Activated T-helper 1 cell treated with Interleukin-2 at 50 U/mL for 16 hours (primary cell): ENCODE measurements at places on chromosomes 3 and 15.

GRCh38 chr15:88646951-88647350, 8.1 kb downstream of the ISG20 start:
- DNase-seq, result no peak

- DNase-seq, result no peak
These were observed 185.8 kb upstream of the TTC14 start for GRCh38 chr3:180416111-180416594.

GRCh38 chr3:191066669-191067068, 132.4 kb upstream of the OSTN start:
- no peak for DNase-seq

DNA sequence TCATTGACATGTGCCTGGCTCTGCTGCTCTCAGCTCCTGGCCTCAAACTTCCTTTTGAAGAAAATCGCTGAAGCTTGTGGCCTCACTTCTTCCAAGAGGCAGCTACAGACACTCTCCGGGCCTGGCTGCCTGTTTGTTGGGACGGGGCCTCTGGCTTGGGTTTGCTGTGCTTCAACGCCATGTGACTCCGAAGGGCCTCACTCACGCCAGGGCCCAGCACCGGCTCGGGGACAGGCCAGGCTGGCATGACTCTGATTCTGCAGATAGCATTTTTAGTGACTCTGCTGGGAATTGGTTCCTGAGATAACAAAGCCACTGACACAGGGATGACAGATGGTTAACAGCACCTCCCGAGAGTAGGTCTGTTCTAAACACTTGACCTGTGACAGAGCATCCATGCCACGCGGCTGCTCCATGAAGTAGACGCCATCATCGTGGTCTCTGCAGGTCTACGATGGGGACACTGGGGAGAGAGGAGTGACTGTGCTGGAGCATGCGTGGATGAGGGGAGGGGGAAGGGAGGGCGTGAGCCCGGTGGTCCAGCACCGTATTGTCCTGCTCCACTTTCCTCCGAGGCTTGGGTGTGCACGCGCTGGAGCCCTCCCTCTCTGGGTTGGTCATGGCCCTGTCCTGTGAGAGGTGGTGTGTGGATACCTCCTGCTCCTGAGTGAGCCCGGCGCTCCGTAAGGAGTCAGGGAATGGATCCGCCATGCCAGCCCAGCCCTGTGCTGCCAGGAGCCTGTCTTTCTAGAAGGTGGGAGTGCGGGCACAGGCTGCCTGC, 133.6 kb downstream of the TJP1 start:
- no peak for DNase-seq

- no peak for DNase-seq
These were observed 28.7 kb upstream of the XIRP1 start for GRCh38 chr3:39221141-39221530.

DNA sequence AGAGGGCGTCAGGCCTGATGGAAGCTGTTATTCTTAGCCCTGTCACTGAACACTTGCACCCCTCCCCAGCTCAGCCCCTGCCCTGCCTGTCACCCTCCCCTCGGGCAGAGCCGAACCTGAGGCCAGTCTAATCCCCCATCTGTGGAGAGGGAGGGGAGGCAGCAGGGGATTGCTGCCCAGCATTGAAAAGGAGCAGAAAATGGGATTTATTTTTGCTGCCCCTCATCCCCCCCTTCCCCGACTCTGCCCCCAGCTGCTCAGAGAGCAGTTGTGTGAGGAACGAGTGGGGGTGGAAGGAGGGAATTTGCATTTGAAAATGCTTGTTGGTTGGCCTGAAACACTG, 71.6 kb downstream of the EPHB3 start:
- no peak for DNase-seq

- DNase-seq, result no peak
These were observed 248.3 kb downstream of the SLCO3A1 start for GRCh38 chr15:92101708-92102394.

- DNase-seq, result no peak
These were observed 23.2 kb downstream of the CD86 start for GRCh38 chr3:122078235-122078935.

DNA sequence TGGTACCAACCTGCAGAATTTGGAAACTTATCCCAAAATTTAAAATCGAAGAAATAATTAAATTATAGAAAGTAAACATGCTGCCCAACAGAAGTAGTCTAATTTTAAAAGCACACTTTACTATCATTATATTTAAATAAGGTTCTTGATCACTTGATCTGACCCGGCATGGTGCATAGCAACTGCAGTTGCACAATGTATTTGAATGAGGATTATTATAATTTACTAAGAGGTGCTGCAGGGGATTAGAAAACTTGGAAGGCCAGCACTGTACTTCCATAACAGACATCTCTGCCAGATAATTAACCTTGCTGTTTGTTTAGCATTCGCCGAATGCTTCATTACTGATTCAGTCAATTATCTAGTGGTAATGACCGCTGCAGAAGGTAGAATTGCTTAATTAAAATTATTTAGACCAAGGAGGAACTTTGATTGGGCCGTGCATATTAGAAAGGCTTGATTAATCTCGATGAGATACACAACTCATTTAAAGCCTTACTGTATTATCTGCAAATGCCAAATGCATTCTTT, 971.6 kb downstream of the ZPLD1 start:
- DNase-seq, result no peak

- no peak for DNase-seq
These were observed 26.0 kb upstream of the MAGEF1 start for GRCh38 chr3:184737641-184738505.

DNA sequence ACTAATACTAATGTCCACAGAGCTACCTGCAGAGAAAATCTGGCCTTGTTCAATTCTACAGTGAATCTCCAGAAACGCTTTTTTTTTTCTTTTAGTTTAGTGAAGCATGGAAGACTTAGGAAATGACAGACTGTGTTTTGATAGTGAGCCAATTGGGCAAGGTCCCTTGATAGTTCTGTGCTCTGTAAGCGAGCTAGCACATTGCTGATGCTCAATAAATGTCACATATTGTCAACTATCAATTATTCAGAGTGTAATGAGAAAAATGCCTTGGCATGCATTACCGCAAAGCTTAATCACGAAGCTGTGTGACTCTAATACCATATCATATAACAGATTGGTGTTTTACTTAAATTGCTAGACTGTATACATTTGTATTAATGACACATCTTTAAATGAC, 5.2 kb upstream of the C3orf85 start:
- no peak for DNase-seq

DNA sequence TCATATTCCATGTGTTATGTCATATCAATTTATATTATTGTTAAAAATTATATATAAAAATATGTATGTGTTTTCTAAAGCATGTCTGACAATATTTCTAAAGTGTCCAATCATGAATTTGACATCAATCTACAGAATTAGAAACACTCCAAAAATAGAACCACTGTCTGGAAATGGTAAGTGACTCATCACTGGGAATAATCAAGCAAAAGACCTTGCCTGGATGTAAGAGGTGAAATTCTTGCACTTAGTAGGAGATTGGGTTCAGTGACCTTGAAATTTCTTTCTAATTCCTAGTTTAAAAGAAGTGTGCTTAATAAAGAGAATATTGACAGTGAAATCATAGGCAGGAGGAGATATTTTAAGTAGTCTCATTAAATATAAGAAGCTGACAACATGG, 188.8 kb downstream of the ZNF385D start:
- no peak for DNase-seq

DNA sequence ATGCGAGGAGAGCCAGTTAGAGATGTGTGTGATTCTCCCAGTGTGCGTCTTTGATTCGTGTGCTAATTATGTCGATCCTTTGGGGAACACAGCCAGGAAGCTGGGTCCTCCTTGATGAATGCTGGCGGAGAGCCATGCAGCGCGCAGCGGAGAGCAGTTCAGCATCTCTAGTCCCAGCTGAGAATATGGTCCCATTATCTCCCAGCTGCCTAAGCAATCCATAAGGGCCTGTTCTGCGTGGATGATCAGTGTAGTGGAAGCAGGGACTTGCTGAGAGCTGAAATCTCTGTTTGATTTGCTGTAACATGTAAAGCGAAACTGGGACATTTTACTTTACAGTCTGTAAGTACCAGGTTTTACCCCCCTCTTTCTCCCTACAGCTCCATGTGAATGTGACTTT, 412.7 kb downstream of the CNTN4 start:
- DNase-seq, result no peak

- peak; percentile 25 for DNase-seq
These were observed 3.0 kb downstream of the SLC51A start for GRCh38 chr3:196219194-196219969.

- no peak for DNase-seq
These were observed 103.6 kb downstream of the ARNT2 start for GRCh38 chr15:80507638-80508316.

DNA sequence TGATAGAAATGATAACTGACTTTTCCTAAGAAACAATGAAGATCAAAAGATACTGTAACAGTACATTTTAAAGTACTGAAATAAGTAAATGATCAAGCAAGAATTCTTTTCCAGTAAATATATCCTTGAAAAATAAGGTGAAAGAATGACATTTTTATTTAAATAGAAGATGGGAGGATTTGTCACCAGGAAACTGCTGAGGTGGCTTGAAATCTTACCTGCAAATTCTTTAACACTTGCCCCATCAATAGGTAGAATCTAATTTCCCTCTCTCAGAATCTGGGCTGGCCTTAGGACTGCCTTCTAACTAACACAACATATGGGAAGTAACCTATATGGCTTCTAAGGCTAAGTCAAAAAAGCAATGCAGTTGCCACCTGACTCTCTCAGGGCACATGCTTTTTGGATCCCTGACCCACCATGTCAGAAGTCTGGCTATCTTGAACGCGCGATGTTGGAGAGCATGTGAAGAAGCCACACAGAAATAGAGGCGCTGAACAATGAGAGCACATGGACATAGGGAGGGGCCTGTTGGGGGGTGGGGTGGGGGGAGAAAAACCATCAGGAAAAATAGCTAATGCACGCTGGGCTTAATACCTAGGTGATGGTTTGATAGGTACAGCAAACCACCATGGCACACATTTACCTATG, 11.5 kb downstream of the ACSBG1 start:
- no peak for DNase-seq

DNA sequence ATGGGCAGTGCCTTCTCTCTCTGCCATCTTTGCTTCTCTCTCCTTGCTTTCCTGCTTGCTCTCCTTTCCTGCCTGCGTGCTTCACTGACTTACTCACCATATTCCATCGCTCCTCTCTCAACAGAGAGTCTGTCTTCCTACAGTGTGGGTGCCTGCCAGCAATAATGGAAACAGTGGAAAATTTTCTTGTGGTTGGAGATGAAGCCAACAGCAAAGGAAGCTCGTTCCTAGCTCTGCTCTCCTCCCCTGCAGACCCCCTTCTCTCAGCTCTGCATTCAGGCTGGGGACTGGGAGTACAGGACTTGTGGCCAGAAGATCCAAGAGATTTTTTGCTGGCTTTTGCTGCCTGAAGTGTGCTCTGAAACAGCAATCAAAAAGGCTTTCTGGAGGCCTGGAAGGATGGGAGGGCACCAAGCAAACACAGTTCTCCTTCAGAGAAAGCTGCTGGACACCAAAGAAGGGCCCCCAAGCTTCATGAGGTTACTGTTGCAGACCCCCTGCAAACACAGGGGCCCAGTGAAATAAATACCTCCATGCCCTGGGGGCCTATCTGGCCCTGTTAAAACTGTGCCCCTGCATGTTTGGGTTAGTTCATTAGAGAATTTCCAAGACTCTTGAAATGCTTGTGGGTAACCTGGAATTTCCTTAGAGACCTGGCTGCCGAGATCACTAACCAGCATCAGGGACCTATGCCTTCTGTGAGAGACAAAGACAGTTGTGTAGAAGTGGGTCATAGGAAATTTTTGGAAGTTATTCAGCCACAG, 149.9 kb upstream of the RASGRP1 start:
- DNase-seq, result no peak

DNA sequence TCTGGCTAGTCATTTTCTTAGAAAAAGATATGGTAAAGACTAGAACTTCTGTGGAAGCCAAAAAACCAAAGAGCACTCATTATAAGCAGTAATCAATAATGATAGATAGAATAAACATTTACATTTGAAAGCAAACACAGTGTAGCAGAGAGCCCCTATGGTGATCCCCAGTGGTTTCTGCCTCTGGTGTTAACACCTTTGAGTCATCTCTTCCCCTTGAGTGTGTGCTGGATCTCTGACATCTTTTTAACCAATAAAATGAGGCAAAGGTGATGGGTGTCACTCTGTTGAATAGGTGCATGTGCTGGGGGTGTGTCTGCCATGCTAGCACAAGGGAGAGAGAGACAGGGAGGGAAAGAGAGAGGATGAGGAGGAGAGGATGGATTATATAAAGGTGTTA, 121.6 kb downstream of the TFG start:
- DNase-seq, result no peak

DNA sequence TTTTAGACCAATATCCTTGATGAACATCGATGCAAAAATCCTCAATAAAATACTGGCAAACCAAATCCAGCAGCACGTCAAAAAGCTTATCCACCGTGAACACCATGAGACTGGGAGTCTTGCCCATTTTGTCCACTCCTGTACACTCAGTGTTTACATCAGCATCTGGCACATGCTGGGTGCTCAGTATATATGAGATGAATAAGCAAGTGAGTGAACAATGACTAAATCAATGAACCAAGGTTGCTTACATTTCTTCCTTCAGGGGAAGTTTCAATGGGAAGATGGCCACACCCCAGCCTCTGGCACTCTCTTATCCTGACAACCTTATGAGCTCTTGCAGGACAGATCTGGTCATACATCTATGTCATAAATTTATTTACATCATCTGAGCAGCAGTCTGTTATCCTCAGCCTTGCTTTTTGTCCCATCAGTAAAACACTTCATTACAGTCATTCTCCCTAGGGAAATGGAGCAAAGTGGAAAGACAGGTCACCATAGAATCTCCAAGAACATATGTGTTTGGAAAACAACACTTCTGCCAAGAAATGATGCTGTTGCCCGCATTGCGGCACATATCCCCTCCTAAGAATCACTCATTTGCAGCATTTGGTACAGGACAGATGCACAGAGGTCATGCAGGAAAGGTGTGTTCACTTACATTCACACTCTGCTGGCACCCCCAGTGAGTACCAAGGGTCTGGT, 171.8 kb upstream of the EIF1B start:
- DNase-seq, result no peak

- DNase-seq, result no peak
These were observed 342.0 kb upstream of the PPP2R3A start for GRCh38 chr3:135623558-135623957.

DNA sequence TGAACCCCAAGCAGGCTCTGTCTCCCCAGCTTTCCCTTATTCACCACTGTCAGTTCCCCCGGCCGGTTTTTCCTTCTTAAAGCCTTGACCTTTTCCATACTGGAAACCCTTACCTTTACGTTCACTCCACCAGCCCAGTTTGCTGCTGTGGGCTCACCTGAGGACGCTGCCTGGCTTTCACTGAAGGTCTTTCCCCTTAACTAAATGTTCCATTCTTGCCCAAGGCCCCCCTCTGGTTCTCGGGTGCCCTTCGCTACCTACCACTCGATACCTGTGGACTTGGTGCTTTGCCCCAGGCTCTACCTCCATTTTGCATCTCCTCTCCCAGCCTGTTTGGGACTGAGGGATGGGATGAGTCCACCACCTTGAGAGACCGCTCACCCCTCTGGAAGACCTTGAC, 851 bp downstream of the AP2M1 start:
- DNase-seq, result no peak

DNA sequence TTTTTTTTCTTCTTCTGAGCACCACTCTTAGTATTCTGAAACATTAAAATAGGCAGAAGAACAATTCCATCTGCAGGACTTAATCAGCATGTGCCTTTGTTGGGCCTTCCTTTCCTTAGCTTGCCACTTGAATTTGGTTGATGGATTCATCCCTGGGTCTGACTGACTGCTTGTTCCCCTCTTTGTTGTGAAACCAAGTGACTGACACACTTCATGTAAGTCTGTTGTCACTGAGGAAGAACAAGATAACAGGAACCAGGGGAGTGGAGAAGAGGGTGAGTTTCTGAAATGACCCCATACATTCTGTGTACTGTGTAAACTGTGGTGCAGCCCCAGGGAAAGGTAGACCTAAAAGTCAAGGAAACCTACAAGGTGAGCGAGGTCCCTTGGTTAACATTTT, 188.7 kb upstream of the TBC1D5 start:
- no peak for DNase-seq
